ENCODE measurements at places on chromosomes 13 and 19. TPM values are rescaled to one million over a fixed set of nuclear protein-coding genes. Genes with fewer than 3 reads are reported as not detected.

- DNase-seq: no peak
Measured at GRCh38 chr19:3970313-3970807, 539 bp downstream of the DAPK3 start.

The MAP4K1 gene
- 10.6 TPM for total RNA-seq

The KLHL26 gene
- 7.6 TPM for total RNA-seq

GRCh38 chr19:1675633-1676350 is 23.4 kb upstream of the TCF3 start:
- no peak for DNase-seq

GRCh38 chr13:76792731-76793347 is 93.4 kb downstream of the KCTD12 start:
- DNase-seq: no peak
